Neural progenitor cell (in vitro differentiated cells): ENCODE measurements at places on chromosomes 11 and 22.

- no peak for DNase-seq
- H3K36me3 ChIP-seq, result no peaks in the 10 kb centered on the region
- no peaks in the 10 kb centered on the region for H3K27me3 ChIP-seq
- H3K27ac ChIP-seq, result no peak overlapping the region
These were observed 54.3 kb downstream of the TSPAN18 start for GRCh38 chr11:44780940-44781631.

GRCh38 chr11:133041181-133041580, 491.1 kb downstream of the OPCML start:
- no peak overlapping the region for H3K4me3 ChIP-seq
- no peak overlapping the region for H3K27ac ChIP-seq
- H3K4me1 ChIP-seq, result no peaks in the 10 kb centered on the region
- H3K36me3 ChIP-seq, result no peaks in the 10 kb centered on the region
- DNase-seq, result no peak
- H3K27me3 ChIP-seq, result no peaks in the 10 kb centered on the region

GRCh38 chr11:2132874-2133240, 6.3 kb downstream of the IGF2 start:
- DNase-seq, result no peak
- no peaks in the 10 kb centered on the region for H3K36me3 ChIP-seq
- H3K4me3 ChIP-seq, result no peak overlapping the region

- no peaks in the 10 kb centered on the region for H3K36me3 ChIP-seq
- H3K4me3 ChIP-seq, result no peak overlapping the region
- DNase-seq, result no peak
These were observed 30.6 kb downstream of the MMP13 start for GRCh38 chr11:102924851-102925380.

- H3K36me3 ChIP-seq, result no peaks in the 10 kb centered on the region
- H3K4me3 ChIP-seq, result no peak overlapping the region
- peaks cover 7% of the 10 kb centered on the region for H3K4me1 ChIP-seq
- DNase-seq, result no peak
These were observed 29.2 kb downstream of the NADSYN1 start for GRCh38 chr11:71482216-71482615.

DNA sequence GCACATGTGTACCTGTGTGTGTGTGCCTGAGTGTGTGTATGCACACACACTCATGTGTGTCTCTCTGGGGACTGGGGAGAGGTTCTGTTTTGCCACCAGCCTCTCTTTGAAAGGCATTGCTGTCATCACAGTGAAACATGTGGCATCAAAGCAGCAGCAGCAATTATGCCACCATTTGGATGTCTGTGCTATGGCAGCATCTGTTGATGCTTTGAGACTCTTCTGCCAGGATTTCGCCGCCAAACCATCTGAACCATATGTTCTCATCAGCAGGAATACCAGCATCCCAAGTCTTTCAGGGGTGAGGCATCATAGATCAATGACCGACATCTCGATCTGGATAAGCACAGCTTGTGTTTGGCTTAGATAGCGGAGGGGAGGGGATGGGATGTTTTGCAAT, 168.6 kb downstream of the FAT3 start:
- peaks cover 19% of the 10 kb centered on the region for H3K4me1 ChIP-seq
- H3K4me3 ChIP-seq, result no peak overlapping the region
- H3K27ac ChIP-seq, result no peak overlapping the region

- H3K27ac ChIP-seq, result no peak overlapping the region
- H3K27me3 ChIP-seq, result no peaks in the 10 kb centered on the region
- no peak for DNase-seq
- H3K36me3 ChIP-seq, result no peaks in the 10 kb centered on the region
These were observed 79.5 kb upstream of the ZBED5 start for GRCh38 chr11:10937385-10937771.

- H3K27me3 ChIP-seq, result no peaks in the 10 kb centered on the region
- H3K27ac ChIP-seq, result no peak overlapping the region
- no peak overlapping the region for H3K4me3 ChIP-seq
- no peak for DNase-seq
These were observed 16.3 kb downstream of the IL2RB start for GRCh38 chr22:37133304-37134018.

DNA sequence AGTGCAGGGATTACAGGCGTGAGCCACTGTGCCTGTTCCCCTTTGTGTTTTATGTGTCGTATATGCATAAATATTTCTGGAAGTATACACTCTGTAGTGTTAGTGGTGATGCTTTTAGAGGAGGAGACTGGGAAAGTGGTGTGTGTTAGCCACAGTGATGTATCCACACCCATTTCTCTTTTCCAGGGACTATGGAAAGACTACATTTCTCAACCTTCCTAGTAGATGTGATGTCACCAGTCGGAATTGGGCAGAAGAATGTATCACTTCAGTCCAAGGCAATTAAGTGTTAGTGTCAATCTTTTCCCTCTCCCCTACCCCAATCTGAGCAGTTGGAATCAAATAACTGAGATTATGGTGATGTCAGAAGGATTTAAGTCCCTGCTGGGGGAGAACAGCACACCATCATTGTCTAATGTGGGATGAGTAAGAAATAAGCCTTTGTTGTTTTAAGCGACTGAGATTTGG, 5.8 kb upstream of the ATG16L2 start:
- H3K4me1 ChIP-seq, result peaks cover 4% of the 10 kb centered on the region
- no peaks in the 10 kb centered on the region for H3K27me3 ChIP-seq
- H3K4me3 ChIP-seq, result no peak overlapping the region
- H3K27ac ChIP-seq, result no peak overlapping the region
- DNase-seq, result peak; percentile 0

- H3K27me3 ChIP-seq, result no peaks in the 10 kb centered on the region
- H3K4me1 ChIP-seq, result no peaks in the 10 kb centered on the region
- H3K36me3 ChIP-seq, result no peaks in the 10 kb centered on the region
These were observed 91.8 kb upstream of the UBASH3B start for GRCh38 chr11:122563761-122564160.

- H3K4me1 ChIP-seq, result peaks cover 5% of the 10 kb centered on the region
- DNase-seq, result no peak
- H3K27me3 ChIP-seq, result no peaks in the 10 kb centered on the region
- H3K4me3 ChIP-seq, result no peak overlapping the region
These were observed 33.8 kb upstream of the SCUBE1 start for GRCh38 chr22:43376765-43377547.

DNA sequence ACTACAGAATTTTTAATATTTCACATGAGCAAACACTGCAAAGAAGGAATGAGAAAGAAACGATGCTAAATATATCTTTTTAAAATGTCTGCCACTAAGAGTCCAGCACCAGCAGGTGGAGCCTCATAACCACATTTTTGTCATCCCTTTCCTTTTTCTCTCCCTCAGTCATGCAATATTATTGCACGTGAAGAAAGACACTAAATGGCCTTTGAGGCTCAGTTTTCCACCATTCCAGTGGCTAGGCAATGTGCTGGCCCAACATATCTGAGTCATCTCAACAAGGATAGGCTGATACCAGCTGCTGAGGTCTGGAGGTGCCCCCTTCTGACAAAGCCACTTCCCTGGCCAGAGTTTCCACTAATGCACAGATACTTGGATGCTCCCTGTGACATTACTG, 1.8 kb downstream of the ALKBH8 start:
- peak; percentile 40 for DNase-seq
- H3K27ac ChIP-seq, result no peak overlapping the region
- H3K27me3 ChIP-seq, result no peaks in the 10 kb centered on the region
- no peaks in the 10 kb centered on the region for H3K4me1 ChIP-seq

- H3K4me1 ChIP-seq, result peaks cover 15% of the 10 kb centered on the region
- H3K27ac ChIP-seq, result peak overlapping the region; percentile 94
- H3K36me3 ChIP-seq, result no peaks in the 10 kb centered on the region
- DNase-seq, result peak; percentile 67
These were observed 3.6 kb downstream of the PLA2G6 start for GRCh38 chr22:38177926-38178604.

DNA sequence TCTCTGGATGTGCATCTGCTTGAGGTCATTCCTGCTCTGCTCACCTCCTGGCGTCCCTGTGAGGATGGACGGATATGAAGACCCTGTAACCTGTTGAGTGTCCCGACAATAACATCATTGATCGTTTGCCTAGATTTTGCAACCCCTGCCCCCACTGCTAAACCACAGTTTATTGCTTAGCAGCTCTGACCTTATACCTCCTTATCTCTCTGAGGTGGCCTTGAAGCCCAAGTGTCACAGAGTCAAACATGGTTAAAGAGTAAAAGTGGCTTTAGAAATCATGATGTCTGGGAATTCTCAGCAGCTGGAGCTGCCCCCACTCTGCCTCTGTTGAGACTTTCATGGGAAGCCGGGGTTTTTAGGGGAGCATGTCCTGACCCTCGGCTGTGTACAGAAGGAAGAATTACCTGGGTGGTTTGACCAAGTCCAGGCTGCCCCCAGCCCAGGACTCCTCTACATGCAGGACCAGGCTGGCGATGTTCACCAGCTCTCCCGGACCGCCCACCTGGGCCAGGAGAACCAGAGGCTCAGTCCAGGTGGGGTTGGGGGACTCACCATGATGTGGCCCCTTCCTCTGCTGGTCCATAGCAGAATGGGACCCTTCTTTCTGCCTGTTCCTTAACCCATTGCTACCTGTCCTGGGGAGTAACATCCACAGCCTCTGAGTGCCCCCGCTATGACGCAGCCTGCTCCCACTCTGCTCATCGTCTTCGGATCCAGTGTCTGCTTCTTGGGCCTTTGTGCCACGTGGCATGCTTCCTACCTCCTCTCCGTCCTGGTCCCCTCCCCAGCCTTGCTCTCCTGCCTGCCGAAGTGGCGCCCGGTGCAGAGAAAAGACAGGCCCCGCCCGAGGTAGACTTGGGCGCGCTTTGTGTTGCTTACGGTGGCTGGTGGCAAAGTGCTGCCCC, 33.4 kb upstream of the FTH1 start:
- no peak overlapping the region for H3K4me3 ChIP-seq
- H3K27me3 ChIP-seq, result no peaks in the 10 kb centered on the region
- H3K36me3 ChIP-seq, result no peaks in the 10 kb centered on the region

DNA sequence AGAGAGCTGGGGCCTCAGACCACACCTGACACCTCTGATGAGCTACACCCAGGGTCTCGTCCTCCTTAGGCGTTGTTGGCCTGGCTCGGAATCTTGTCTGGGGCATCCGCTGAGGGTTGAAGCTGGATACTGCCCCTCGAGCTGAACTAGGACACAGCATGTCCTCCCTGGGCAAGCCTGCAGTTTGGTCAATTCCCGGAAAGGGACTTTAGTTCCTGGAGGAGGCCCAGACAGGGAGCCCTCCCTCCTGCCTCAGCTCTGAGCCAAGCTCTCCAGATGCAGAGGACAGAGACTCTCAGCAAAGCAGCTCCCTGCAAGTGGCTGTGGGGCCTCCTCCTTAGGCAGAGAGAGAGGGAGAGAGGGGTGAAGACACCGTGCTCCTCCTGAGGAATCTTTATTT, 4.9 kb downstream of the APOL3 start:
- no peak for DNase-seq
- no peak overlapping the region for H3K4me3 ChIP-seq
- no peaks in the 10 kb centered on the region for H3K36me3 ChIP-seq
- no peaks in the 10 kb centered on the region for H3K27me3 ChIP-seq

GRCh38 chr11:75453916-75454655, 21.1 kb upstream of the KLHL35 start:
- no peaks in the 10 kb centered on the region for H3K36me3 ChIP-seq
- H3K27me3 ChIP-seq, result no peaks in the 10 kb centered on the region
- H3K4me1 ChIP-seq, result peaks cover 17% of the 10 kb centered on the region
- H3K4me3 ChIP-seq, result no peak overlapping the region

GRCh38 chr11:6404342-6405051, 14.2 kb downstream of the SMPD1 start:
- H3K36me3 ChIP-seq, result no peaks in the 10 kb centered on the region
- H3K4me3 ChIP-seq, result no peak overlapping the region
- no peaks in the 10 kb centered on the region for H3K27me3 ChIP-seq
- peak; percentile 60 for DNase-seq

GRCh38 chr22:33335611-33336279, 277.6 kb upstream of the SYN3 start:
- DNase-seq, result no peak
- no peaks in the 10 kb centered on the region for H3K27me3 ChIP-seq
- no peak overlapping the region for H3K4me3 ChIP-seq
- no peak overlapping the region for H3K27ac ChIP-seq
- H3K4me1 ChIP-seq, result no peaks in the 10 kb centered on the region

GRCh38 chr11:120908461-120909181, 115.3 kb upstream of the TBCEL start:
- no peak overlapping the region for H3K4me3 ChIP-seq
- no peaks in the 10 kb centered on the region for H3K4me1 ChIP-seq
- H3K27ac ChIP-seq, result no peak overlapping the region

DNA sequence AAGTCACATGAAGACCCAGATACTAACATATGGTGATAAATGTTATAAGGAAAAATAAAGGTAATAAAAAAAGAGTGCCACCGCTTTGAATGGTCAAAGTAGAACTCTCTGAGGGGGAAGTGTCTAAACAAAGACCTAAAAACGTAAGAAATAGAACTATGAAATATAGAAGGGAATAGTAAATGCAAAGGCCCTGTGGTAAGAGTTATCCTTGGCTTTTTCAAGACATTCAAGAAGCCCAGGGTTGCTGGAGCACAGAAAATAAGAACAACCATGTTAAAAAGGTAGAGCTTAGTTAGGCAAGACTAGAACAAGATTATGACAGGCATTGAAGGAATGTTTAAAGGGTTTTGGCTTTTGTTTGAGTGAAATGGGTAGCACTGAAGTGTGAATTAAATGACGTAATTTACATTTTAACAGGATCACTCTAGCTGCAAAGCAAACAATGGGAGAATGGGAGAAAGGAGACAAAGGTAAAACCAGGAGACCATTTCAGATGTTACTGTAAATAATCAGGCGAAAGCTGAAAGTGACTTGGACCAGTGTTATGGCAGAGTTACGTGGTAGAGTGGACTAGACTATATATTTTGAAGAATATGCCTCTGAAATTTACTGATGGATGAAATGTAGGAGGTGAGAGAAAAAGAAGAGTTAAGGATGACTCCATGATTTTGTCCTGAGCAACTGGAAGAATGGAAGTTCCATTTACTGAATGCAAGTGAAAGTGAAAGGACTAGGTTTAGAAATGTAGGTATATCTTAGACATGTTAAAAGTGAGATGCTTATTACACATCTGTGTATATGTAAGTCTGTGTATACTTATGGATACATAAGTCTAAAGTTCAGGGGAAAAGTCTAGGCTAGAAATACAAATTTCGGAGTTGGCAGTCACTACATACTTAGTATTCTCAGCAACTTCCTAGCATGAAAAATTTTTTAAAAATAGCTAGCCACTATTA, 28.5 kb downstream of the BTBD10 start:
- peak; percentile 41 for DNase-seq
- no peaks in the 10 kb centered on the region for H3K36me3 ChIP-seq
- no peaks in the 10 kb centered on the region for H3K27me3 ChIP-seq
- no peak overlapping the region for H3K4me3 ChIP-seq

- H3K4me1 ChIP-seq, result no peaks in the 10 kb centered on the region
- no peak overlapping the region for H3K27ac ChIP-seq
- H3K27me3 ChIP-seq, result no peaks in the 10 kb centered on the region
- no peak for DNase-seq
- no peak overlapping the region for H3K4me3 ChIP-seq
These were observed 35.9 kb downstream of the KIAA0930 start for GRCh38 chr22:45204819-45205218.

- H3K36me3 ChIP-seq, result no peaks in the 10 kb centered on the region
- H3K27me3 ChIP-seq, result no peaks in the 10 kb centered on the region
- H3K4me3 ChIP-seq, result peak overlapping the region; percentile 98
These were observed 294 bp upstream of the MTMR3 start for GRCh38 chr22:29882716-29883044.
